ENCODE measurements at places on chromosomes 6 and 20. TPM values are rescaled to one million over a fixed set of nuclear protein-coding genes. Genes with fewer than 3 reads are reported as not detected.

Gene IL17A
- polyA plus RNA-seq = not detected

Gene DPPA5
- not detected for polyA plus RNA-seq

Gene ZSCAN23
- 0.49 TPM for polyA plus RNA-seq

Gene OVOL2
- 4.1 TPM for polyA plus RNA-seq

Gene HCRTR2
- polyA plus RNA-seq = 0.34 TPM

Gene KHDC1L
- not detected for polyA plus RNA-seq

Gene LST1
- polyA plus RNA-seq = 14.8 TPM

Gene CABLES2
- polyA plus RNA-seq = 2.0 TPM

Gene KIFC1
- not detected for polyA plus RNA-seq

Gene TAF4
- 3.7 TPM for polyA plus RNA-seq

Gene PACSIN1
- 4.1 TPM for polyA plus RNA-seq

Gene B3GALT4
- polyA plus RNA-seq = 14.0 TPM

Gene SNHG17
- 19.7 TPM for polyA plus RNA-seq

Gene ADGRF5
- polyA plus RNA-seq = 44.1 TPM

Gene VWA7
- polyA plus RNA-seq = 10.2 TPM

Gene RBL1
- polyA plus RNA-seq = 1.3 TPM

Gene GGTLC1
- polyA plus RNA-seq = not detected

Gene PPP1R10
- polyA plus RNA-seq = 19.7 TPM

Gene COL12A1
- 12.3 TPM for polyA plus RNA-seq

Gene BCAS4
- 17.1 TPM for polyA plus RNA-seq

Gene SLC22A1
- 1.4 TPM for polyA plus RNA-seq

Gene NMBR
- polyA plus RNA-seq = not detected

Gene CRIP3
- polyA plus RNA-seq = 14.3 TPM

Gene GATA5
- polyA plus RNA-seq = 6.9 TPM

Gene UNC5CL
- 41.3 TPM for polyA plus RNA-seq
